ENCODE measurements at places on chromosomes 7 and 10. TPM values are rescaled to one million over a fixed set of nuclear protein-coding genes. Genes with fewer than 3 reads are reported as not detected.

GRCh38 chr7:133587903-133588302 is 335.0 kb downstream of the EXOC4 start:
- no peak for DNase-seq

GRCh38 chr10:69123306-69123746 is 652 bp upstream of the VPS26A start:
- peak; percentile 71 for DNase-seq

DNA sequence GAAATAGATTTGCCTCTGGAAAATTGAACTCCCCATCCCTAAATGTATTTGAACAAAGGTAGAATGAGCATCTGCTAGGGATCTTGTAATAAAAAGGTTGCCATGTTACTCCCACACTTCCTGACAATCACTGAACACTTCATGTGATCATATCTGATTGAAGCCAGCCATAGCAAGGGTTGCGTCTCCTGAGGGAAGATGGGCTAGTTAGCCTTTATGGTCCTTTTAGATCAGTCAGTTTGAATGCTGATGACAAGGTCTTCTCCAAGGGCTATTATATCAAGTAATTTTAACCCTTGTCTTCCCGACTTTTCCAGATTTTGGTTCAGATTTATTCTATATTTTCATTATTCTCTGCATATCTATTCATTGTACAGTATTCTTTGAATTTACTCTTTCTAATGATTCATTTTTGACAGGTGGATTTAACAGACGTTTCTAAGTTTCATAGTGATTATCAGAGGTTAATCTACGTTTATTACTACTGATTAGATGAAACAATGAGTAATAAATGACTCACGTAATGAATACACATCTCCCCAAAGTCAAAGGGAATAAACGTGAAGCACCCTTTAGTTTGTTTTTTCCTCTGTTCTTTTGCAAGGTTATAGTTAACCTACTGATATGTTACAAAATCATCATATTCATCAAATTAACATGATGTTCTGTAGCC is 28.1 kb downstream of the CSGALNACT2 start:
- DNase-seq = peak; percentile 19

DNA sequence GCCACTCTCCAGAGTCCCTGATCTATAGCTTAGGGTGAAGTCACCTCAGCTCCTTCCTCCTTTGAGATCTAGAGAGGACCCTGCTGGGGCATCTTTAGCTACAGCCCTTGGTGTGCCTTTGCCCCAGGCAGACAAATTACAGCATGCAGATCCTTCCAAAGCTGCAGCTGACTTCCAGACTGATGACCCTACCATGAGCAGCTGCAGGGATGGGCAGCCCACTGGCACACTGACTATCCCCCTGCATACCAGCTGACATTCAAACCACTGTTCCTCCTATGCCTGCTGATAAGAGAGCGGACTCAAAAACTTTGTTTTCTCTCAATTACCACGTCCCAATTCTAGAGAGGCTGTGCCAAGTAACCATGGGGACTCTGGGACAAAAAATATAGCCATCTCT is 70.6 kb downstream of the COL13A1 start:
- DNase-seq = no peak

GRCh38 chr7:22549667-22550513 is 49.9 kb upstream of the STEAP1B start:
- DNase-seq = peak; percentile 7

Gene SPDYE2B
- not detected for total RNA-seq

Gene FKBP6
- not detected for total RNA-seq

Gene TMEM229A
- not detected for total RNA-seq

Gene ACTR3C
- not detected for total RNA-seq

- peak; percentile 26 for DNase-seq
Observed at GRCh38 chr10:63268149-63268797, 135.1 kb downstream of the NRBF2 start.

- no peak for DNase-seq
Observed at GRCh38 chr10:113278221-113278620, 274.6 kb upstream of the HABP2 start.

- DNase-seq = no peak
Observed at GRCh38 chr7:40621592-40621998, 486.8 kb downstream of the SUGCT start.

Gene DNAAF5
- 13.9 TPM for total RNA-seq

GRCh38 chr7:91565499-91566401 is 301.5 kb downstream of the FZD1 start:
- DNase-seq = no peak

GRCh38 chr7:1850111-1850975 is 180.3 kb downstream of the ELFN1 start:
- DNase-seq = no peak

GRCh38 chr7:132739271-132739955 is 163.1 kb upstream of the PLXNA4 start:
- peak; percentile 93 for DNase-seq

DNA sequence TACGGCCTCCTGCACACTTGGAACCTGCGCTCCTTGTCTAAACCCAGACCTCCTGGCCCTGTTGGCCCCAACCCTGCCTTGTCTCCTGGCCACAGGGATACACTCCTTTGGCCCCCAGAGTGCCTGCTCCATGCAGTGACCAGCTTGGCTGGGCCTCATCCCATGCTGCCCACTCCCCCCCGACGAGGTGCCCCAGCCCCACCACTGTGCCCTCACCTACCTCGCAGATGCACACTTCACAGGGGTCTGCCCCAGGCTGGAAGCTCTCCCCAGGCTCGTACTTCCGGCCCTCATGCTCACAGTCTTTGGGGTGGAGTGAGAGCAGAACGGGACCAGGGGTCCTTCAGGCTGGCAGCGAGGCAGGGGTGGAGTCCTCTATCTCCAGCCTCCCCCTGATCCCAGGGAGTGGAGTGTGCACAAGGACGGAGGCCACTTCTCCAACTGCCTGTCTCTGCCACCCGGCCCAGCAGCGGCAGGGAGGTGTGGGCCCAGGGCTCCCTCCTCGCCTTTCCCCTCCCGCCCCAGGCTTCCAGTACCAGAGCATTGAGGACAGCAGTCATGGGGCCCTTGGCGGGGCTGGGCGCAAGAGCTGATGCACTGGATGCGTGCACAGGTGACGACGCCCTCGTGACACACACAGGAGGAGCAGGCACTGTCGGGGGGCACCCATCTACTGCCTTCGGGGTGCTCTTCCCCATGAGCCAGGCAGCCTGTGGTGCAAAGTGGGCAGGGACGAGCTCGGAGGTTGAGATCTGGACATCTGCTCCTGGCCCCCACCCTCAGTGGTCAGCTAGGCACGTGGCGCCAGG is 22.1 kb downstream of the ATP6V1F start:
- DNase-seq = no peak

Gene GRID1
- not detected for total RNA-seq

DNA sequence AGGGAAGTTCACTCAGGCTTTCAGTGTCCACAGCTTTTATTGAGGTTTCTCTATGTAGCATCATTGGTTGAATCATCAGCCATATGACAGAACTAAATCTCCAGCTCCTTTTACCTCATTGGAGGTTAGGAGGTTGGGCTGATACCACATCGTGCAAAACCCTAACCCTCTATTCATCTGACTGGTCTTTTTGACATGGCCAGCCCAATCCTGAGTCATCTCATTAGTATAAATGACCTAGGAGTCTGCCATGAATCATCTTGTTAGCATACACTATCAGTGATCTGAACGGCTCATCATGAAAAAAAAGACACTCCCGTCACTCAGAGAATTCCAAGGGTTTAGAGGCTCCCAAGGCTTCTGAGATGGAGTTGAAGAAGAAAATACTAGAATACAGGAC is 669.8 kb upstream of the POT1 start:
- DNase-seq = no peak

Gene ZNF12
- 20.8 TPM for total RNA-seq

Gene GIMAP6
- total RNA-seq = not detected

Gene ITIH5
- under 0.01 TPM for total RNA-seq

- DNase-seq = peak; percentile 6
Observed at GRCh38 chr7:18655506-18655905, 160.0 kb downstream of the HDAC9 start.

All from IMR-90 (cell line).